ENCODE measurements at places on chromosomes 5 and 9.

DNA sequence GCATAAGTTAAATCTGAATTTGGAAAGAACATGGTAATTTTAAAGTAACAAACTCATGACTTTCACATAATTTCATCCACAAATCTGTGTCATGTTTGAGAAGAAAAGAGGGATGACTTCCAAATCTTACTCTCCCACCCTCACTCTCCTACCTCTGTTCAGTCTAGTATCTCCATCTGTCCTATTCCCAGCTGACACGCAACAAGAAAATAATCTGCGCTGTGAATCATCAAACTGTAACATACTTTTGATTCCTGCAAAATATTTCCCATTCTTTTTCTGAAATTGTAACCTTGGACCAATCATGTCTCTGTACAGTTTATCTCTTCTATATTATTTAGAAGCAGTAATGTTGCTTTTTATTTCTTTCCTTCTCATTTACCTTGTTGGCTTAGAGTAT is 91.4 kb downstream of the SLC12A2 start:
- no peak for DNase-seq

- DNase-seq: no peak
Measured at GRCh38 chr5:147935032-147935431, 28.7 kb upstream of the C5orf46 start.

DNA sequence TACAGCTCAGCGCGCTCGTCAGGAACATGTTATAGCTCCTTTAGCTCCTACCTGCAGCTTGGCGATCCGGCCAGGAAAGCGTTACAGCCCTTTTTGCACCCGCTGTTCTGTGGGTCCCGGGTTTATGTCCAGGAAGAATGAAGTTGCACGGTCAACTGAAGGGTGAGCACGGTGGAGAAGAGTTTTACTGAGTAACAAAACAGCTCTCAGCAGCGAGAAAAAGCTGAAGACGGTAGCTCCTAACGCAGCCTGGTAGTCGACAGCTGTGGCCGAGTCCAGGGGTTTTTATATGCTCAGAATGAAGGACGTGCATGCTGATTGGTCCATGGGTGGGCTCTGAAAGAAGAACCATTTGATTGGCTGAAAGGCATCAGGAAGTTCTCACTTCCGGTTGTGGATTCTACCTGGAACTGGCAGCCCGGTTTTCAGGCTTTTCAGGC is 1830.1 kb upstream of the NUDT12 start:
- no peak for DNase-seq

- DNase-seq: no peak
Measured at GRCh38 chr9:85224301-85224700, 517.5 kb downstream of the AGTPBP1 start.

DNA sequence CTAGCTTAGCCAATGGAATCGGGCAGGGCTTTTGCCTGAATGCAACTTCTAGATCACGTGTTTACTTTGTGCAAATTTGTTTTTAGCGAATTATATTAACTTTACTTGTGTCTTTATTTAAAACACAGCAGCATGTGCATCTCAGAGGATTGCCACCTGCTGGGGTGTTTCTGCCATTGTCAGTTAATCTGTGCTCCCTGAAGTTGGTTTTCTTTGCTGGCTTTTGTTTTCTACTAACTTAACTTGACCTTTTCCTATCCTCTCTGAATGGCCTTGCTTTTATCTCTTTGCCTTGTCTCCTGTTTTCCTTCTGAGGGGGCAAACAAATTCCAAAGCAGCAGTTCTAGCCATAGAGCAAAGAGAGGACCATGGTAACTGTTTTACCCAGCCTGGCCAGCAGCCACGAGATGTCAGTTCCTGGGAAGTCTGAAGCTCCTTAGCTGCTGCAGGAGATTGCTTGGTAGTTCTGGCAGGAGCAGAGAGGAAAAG is 67.6 kb downstream of the ARHGEF28 start:
- DNase-seq: no peak

GRCh38 chr9:126204708-126205225 is 121.9 kb upstream of the MVB12B start:
- no peak for DNase-seq

DNA sequence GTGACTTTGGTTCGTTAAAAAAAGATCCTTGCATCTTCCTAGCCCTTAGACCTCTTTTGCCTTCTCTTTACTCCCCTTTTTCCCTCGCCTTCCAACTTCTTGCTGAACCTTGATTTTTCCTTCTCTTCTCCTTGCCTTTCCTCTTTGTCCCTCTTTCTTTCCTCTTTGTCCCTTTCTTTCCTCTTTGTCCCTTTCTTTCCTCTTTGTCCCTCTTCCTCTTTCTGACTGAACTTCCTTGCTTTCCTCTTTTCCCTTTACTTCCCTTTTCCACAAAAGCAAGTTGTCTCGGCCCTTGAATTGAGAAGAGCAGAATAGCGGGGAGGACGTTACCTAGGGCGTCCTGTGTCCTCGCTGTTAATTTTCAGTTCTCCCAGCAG is 1.4 kb upstream of the MLLT3 start:
- DNase-seq: no peak

- DNase-seq: no peak
Measured at GRCh38 chr9:125272697-125273096, 11.1 kb downstream of the GAPVD1 start.

Measured in NCI-H1417 treated with DMSO at 0.1 percent for 48 hours (cell line).